ENCODE measurements at places on chromosomes 1 and 21.

DNA sequence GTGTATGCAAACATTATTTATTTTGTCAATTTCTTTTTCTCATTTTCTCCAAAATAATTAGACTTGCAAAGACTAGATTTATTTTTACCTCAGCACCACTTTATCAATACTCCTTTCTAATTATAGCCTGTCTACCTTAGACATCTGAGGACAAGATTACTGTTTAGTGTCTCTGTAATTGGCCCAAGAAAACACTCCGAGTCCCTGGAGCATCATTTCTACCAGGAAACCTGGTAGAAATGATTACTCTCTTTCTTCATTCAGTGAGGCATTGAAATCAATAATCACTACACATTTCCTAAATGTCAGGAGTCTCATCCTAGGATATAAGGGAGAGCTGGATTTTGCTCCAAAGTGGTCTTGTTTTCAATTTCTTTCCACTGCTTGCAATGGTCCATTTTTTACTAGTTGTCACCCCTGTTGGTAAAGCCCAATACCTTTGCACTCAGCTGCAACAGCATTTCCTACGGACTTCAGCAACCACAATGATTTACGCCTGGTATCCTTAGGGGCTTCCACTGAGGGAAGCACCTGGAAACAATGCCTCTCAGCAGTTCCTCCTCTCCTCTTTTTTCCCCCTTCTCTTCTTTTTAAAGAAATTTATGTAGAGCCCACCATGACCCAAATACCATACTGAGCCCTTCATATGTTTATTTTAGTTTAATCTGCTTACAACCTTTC lies 64.6 kb downstream of the GRIK1 start:
- DNase-seq: no peak

DNA sequence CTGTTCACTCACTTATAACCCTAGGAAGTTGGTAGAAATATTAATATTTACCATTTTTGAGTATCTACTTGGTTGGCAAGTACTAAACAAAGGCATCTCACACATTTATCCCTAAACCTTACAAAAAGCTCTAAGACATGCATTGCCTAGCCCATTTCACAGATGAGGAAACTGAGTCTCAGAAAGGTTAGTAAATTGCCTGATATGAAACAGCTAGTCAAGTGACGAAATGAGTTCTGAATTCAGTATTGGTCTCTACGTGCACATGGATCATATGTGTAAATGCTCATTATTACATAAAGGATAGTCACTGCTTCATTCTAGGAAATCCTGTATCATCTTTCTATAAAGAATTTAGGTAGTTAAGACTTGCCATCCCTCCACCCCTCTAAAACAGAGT lies 105.1 kb downstream of the BARHL2 start:
- no peak for DNase-seq

DNA sequence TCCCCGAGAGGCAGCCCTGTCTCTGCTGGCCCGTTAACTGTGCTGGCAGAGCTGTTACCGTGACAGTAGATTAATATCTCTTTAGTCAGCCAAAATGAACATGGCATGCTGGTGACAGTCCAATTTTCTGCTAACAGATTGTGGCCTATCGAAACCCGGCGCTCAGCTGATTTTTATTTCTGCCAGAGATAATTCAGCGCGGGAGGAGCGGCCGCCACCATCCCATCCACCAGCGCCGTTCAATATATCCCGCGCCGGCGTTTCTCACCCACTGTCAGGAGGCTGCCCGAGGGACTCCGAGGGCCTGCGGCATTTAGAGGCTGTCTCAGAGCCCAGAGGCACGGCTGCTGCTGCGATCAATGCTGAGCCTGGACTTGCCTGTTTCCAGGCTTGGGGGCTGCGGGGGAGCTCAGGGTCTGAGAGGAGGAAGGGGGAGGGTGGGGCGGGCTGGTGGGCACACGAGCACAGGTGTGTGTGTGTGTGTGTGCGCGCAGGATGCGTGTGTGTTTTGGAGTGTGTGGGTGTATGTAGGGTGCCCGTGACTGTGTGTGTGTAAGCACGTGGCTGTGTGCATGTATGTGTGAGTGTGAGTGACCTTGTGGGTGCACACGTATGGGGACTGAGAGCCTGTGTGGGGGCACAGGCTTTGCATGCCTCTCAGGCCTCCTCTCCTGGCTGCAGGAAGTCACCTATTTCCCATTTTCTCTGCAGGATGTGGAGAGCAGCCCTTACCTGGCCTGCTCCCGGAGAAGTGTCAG lies 109.7 kb upstream of the ACTRT2 start:
- no peak for DNase-seq

DNA sequence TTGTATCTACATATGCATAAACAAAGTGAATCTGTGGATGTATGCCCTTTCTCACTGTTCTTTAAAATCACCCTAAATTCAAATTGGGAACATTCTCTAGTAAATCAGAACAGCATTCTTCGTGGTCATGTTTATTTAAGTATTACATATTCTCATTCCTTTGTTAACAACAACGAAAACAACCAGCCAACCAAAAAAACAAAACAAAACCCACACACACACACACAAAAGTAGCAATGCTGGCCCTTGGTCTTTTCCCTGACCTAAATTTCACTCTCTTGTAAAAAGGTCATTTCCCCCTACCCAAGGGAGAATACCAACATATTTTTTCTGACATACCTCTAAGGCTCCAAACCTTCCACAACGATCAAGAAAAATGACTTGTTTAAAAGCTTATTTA lies 102.6 kb downstream of the NRIP1 start:
- no peak for DNase-seq

DNA sequence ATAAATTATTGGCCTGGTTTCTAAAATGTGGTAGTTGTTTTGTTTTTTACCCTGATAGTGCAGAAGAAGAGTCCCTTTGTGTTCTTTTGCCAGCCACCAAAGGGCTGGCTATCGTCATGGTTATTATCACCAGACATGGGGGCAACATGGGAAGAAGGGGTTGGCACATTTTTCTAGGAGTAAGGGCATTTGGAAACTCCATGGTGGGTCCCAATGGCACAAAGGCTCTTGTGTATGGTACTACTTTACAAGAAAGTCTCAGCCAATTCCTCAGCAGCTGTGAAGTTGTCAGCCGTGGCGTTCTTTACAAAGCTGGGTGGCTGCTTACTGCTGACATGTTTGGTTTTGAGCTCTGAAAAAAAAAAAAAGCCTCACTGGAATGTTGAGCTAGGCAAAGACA lies 330.4 kb upstream of the ESRRG start:
- DNase-seq: no peak

GRCh38 chr1:64679177-64679576 lies 65.7 kb upstream of the RAVER2 start:
- DNase-seq: no peak

DNA sequence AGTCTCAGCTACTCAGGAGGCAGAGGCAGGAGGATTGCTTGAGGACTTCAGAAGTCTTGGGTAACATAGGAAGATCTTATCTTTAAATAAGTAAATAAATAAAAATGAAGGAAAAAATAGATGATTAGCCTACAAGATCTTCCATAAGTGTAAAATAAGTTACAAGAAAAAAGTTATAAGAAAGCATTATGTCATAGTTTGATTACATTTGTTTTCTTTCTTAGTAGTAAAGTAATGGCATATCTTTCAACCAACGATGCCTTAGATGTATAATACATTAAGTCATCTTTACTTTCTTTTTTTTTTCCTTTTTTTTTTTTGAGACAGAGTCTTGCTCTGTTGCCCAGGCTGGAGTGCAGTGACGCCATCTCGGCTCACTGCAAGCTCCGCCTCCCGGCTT lies 46.5 kb downstream of the SNRPE start:
- no peak for DNase-seq

Measured in small intestine (tissue), 16 donors.